ENCODE measurements at places on chromosomes 16 and 17. TPM values are rescaled to one million over a fixed set of nuclear protein-coding genes. Genes with fewer than 3 reads are reported as not detected.

Gene MYL4
- polyA plus RNA-seq: 5.5 TPM

Gene CD300H
- not detected for polyA plus RNA-seq

GRCh38 chr16:67730326-67730725 is 11.2 kb upstream of the GFOD2 start:
- DNase-seq: no peak

- DNase-seq: no peak
These were observed 4.8 kb upstream of the LPO start for GRCh38 chr17:58233543-58233942.

DNA sequence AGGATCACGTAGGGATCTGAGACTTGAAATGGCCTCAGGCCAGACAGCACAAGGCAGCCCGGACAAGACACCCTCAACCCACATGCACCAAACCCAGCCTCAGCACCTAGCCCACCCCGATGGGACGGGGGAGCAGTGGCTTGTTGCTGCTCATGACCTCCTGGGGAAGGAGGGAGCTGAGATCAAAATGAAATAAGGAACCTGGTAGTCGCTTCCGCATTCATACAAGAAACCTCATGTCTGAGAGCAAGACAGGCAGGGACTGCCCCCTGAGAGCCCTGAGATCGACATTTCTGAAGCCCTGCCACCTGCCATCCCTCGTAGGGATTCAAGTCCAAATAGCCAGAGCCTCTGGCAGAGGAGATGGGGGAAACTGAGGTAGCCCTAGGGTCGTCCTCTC is 5.7 kb upstream of the CEP131 start:
- no peak for DNase-seq

GRCh38 chr16:68401871-68402747 is 46.2 kb downstream of the SMPD3 start:
- DNase-seq: no peak

DNA sequence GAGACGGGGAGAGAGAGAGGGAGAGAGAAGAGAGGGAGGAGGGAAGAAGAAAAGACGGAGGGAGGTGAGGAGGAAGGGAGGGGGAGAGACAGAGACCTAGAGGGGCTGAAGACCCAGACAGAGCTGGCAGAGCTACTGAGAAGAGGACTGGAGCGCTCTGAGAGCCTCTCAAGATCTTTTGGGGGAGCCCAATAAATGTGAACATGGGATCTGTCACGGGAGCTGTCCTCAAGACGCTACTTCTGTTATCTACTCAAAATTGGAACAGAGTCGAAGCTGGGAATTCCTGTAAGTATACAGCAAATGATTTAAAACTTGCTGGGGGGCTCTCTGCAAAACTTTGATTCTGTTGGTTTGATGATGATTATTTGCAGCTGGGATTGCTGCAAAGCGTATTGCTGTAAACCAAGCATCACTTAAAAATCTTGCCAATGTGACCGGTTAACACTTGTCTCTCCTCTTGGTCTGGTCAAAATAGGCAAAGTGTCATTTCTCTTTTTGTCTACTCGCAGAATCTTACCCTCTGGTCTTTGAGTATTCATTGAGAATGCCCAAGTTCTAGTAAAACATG is 344 bp downstream of the CNTNAP4 start:
- no peak for DNase-seq

Gene CACNA1H
- polyA plus RNA-seq: 0.22 TPM

GRCh38 chr16:69286941-69287713 is 24.0 kb upstream of the VPS4A start:
- peak; percentile 70 for DNase-seq

DNA sequence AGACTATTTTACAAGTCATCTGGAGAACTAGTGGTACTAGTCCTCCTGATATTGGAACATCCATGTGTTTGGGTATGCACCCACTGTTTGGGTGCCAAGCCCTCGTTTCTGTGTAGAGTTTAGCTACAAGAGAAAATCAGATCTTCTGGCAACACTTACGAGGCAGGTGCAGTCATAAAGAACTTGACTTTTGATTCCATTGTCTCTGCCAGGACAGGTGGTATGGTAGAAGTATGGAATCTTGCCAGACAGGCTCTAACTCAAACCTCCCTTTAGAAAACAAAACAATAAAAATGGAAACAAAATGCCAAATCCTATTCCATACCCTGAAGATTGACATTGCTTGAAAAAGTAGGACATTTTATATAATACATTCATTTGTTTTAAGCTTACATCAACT is 16.0 kb downstream of the RNF43 start:
- DNase-seq: no peak

- DNase-seq: peak; percentile 17
These were observed 5.2 kb downstream of the CACNA1G start for GRCh38 chr17:50565402-50566350.

- no peak for DNase-seq
These were observed 11.9 kb upstream of the SHCBP1 start for GRCh38 chr16:46632778-46633733.

Gene VASN
- polyA plus RNA-seq: 0.81 TPM

Gene ABI3
- 8.6 TPM for polyA plus RNA-seq

Gene CAPNS2
- not detected for polyA plus RNA-seq

GRCh38 chr17:47719411-47720152 is 13.5 kb upstream of the TBX21 start:
- no peak for DNase-seq

Gene ALOX12
- polyA plus RNA-seq: 0.04 TPM

Gene UBALD2
- polyA plus RNA-seq: 53.1 TPM

DNA sequence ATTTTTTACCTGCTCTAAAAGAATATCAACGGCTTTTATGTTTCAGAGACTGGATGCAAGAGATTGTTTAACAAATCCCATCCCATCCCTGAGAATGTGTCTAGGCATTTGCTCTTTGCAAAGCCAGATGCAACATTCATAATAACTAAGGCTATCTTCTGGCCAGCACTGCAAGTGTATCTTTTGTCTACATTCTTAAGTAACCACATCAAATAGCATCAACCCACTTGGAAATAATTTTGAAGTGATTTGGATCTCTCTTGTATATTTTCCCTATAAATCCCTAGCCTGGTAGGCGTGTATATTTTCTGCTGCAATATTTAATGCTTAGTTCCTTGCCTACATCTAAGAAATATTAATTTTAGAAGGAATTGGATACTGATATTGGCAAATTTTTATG is 64.3 kb downstream of the PIGL start:
- no peak for DNase-seq

Gene KRTAP4-5
- polyA plus RNA-seq: not detected

Gene TAC4
- polyA plus RNA-seq: not detected

DNA sequence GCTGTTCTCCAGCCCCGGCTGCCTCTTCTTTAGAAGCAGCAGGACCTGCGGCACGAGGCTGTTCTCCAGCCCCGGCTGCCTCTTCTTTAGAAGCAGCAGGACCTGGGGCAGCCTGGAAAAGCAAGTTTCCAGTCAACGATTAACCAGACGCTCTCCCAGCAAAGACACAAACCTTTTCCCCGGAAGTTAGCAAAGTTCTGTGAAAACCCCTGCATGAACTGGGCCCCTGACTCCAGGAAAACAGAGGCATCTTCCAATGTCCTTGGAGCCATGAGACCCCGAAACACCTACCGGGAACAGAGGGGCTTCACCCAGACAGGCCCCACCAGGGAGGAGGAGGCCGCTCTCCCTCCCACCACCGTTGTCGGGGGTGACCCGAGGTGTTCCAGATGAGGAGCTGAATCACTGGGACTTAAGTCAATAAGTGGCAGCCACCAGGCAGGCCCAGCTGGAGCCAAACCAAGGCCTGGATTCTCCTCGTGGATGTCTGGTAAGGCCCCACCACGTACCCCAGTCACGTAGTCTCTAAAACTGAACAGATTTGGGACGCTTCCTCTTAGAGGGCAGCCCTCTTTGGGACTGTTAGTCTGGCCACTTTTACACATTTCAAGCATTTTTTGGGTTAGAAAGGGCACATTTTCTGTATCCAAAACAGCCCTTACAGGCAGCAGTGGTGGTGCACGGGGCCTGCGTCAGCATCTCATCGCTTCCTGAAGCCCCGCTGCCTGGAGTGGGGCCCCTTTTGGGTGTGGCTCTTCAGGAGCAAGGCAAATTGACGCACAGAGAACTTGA is at the start of gene RPH3AL:
Gene RPH3AL (minus strand): TSS at position 387 of the 792 bp plus-strand sequence. CDS start 25,264 bp downstream, outside the sequence.
- peak; percentile 90 for DNase-seq

DNA sequence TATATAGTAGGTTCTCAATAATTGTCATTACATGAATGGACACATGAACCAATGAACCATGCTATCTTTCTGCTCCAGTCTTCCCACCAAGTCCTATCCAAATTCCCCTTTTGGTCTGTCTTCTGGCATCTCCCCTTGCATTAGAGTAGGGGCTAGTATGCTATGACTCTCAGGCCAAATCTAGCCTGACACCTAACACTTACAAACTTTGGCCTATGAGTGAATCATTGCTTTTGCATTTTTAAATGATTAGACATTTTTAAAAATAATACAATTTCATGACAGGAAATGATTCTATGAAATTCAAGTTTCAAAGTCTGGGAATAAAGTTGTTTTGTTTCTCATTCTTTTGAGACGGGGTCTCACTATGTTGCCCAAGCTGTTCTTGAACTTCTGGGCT is 102.5 kb upstream of the MAF start:
- DNase-seq: no peak

- no peak for DNase-seq
These were observed 22.7 kb upstream of the OR1F1 start for GRCh38 chr16:3165111-3165822.

Gene KRTAP3-2
- polyA plus RNA-seq: not detected

GRCh38 chr16:49800876-49801275 is 55.0 kb downstream of the ZNF423 start:
- DNase-seq: no peak

- no peak for DNase-seq
These were observed 28.5 kb upstream of the EFCAB13 start for GRCh38 chr17:47295037-47295873.

Gene GRAPL
- polyA plus RNA-seq: not detected
